ENCODE measurements at places on chromosomes 11 and 22. TPM values are rescaled to one million over a fixed set of nuclear protein-coding genes. Genes with fewer than 3 reads are reported as not detected.

DNA sequence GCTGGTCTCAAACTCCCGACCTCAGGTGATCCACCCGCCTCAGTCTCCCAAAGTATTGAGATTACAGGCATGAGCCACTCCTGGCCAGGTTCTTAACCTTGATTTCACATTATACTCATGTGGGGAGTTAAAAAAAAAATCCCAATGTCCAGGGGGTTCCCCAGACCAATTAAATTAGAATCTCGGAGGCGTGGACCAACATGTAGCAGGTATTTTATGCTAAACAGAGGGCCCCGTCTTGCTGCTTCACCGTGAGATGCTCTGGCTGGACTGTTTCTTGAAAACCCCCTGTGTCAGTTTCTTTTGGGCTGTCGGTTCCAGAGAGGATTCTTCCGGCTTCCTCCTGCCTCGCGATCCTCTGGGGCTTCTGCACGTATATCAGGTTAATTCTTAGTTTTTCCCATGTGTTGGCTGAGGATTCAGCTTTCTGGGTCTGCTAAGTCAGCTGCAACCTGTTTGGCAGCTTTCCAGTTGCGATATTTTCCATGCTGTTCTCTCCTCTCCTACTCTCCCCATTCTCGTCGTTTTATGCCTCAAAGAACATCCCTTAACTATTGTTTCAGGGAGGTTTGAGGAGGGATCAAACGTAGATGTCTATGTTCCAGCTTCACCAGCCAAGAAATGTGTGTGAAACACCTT is 50.6 kb upstream of the ACCSL start:
- no peak for DNase-seq

DNA sequence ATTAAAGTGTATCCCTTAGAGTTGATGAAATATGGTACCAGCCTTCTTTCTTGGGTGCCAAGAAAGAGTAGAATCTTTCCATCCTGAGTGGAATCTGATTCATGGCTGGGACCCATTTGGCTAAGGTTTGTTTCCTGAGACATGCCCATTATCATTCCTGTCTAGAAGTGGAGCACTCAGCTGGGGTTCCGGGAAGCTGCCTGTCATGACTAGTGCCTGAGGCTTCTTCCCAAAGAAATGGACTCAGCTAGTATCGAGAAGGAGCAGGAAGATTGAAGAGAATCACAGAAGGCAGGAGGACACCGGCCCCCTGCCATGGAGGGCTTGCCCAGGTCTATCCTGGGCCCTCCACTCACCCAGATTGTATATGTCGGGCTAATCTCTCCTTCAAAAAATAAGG is 57.6 kb downstream of the KREMEN1 start:
- no peak for DNase-seq

- no peak for DNase-seq
Observed at GRCh38 chr11:26522912-26523610, 49.0 kb downstream of the MUC15 start.

DNA sequence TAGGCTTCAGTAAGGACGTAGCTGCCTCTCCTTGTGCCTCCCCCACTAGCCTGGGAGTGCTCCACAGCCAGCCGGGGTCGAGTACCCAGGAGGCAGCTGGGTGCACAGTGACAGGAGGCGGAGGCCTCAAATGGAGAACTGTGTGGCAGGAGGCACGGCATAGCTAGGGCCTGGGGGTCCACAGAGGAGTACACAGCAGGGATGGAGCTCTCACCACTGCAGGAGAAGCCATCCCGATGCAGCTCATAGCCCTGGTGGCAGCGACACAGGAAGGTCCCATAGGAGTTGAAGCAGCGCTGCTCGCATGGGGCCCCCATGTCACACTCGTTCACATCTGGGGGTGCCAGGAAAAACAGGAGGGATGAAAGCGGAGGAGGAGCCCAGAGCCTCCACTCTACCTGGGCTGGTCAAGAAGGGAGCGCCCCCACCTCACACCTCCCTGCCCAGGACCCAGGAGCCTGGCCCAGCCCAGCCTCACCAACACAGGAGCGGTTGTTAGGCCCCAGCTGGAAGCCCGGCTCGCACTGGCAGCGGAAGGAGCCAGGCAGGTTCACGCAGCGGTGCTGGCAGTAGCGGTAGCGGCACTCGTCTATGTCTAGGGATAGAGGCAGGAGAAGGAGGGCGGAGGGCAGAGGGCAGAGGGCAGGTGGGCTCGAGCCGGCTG is 2.8 kb downstream of the EFEMP2 start:
- DNase-seq, result no peak

GRCh38 chr22:24133187-24133965 is 47.9 kb upstream of the SUSD2 start:
- no peak for DNase-seq

- no peak for DNase-seq
Observed at GRCh38 chr11:70402685-70403084, 4.4 kb downstream of the CTTN start.

DNA sequence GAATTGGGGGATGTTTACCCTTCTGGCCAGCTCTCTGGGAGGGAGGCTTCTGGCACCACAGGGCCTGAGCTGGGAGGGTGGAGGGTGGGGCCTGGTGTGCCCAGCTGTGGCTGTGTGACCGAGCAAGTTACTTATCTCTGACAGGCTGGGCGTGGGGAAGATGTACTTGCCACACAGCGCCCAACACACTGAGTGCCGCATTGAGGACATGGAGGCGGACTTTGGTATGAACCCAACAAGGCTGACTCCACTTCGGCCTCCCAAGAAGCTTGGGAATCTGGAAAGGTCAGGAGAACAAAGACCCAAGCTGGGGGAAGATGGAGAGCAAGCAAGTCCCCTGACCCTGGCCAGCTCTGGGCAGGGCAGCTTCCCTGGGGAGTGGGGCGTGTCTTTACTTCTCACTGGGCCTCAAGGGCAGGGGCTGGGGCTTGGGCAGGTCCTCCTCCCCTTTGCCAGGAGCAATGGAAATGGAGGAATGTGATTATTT is 2.4 kb upstream of the MGAT3 start:
- peak; percentile 82 for DNase-seq

- DNase-seq, result no peak
Observed at GRCh38 chr11:29781268-29781667, 235.6 kb downstream of the KCNA4 start.

DNA sequence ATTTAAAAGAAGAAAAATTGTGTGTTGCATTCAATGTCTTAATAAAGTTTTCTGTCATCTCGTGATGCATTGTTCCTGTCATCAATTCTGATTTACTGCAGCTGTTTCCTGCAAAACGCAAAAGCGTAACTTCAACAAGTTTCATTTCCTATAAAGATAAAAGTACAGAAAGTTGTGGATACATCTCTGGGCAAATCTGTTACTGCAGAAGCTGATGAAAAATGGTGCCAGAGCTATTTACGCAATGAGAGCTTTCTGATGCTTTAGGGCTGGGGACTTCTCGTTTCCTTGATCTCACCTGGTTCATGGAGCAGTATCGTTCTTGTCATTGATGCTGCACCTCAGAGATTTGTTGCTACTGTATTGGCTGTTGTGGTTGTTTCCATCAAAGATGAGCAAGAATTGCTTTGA is 15.5 kb upstream of the MS4A12 start:
- DNase-seq, result no peak

DNA sequence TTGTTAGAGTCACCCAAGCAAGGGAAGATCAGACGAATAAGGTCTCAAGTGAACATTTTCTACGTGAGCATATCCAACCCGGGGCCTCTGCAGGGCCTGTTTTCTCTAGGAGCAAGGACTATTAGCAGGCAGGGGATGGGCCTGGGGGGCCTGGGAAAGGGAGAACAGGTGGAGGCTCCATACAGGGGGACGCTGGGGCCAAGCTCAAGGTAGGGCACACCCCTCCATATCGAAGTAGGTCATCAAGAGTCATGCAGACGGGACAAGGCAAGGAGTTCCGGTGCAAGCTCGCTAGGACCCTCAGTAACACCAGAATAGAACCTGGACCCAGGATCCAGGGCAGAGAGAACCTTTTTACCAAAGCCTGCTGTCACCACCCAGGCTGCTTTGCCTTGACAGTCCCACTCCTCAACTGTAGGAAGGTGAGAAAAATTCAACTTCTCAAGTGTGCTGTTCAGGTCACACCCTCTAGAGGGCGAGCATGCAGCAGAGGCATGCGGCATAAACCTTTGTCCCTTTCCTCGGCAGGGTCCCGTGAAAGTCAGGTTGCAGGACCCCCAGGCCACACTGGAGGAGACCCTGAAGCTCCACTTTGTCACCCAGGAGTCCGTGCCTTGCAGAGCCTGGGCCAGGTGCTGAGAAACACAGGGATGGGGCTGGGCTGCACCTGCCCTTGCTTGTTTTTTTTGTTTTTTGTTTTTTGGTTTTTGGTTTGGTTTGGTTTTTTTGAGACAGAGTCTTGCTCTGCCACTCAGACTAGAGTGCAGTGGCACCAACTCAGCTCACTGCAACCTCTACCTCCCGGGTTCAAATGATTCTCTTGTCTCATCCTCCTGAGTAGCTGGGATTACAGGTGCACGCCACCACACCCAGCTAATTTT is 8.6 kb upstream of the APOBEC3B start:
- DNase-seq, result peak; percentile 51

DNA sequence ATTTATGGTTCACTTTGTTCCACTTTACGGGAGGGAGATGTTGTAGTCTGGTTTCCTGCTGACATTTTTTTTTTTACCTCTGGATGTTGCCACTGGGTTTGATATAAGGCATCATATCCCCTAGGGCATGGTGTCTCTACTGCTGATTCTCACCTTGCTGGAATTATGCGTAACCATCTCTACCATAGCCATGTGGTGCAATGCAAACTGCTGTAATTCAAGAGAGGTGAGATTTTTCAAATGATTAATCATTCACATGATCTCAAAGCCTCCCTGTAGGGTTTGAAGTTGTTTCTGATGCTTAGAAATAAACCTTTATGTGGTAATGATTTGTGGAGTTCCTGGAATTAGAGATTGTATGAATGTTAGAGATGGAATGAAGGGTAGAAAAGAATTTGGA is 13.0 kb downstream of the MS4A3 start:
- no peak for DNase-seq

DNA sequence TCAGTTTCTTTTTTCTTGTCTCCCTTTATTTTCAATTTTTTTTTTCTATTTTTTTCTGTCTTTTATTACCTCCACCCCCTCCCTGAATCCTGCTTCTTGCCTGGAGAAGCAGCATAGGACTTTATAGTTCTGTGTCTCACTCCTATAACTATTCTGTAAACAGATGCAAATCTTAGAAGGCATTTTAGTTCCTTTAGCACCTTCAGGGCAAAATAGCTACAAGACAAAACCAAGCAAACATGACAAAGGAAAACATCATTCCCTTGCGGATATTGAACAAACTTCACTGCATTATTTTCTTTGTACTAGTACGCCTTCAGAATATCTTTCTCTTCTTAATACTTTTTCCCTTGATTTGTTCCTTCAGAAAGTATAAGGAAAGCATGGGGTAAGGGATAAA is 446.2 kb upstream of the CHORDC1 start:
- no peak for DNase-seq

- peak; percentile 90 for DNase-seq
Observed at GRCh38 chr11:123590296-123590912, 64.0 kb downstream of the SCN3B start.

GRCh38 chr11:125093502-125093901 is 17.9 kb downstream of the TMEM218 start:
- DNase-seq, result no peak

GRCh38 chr22:46087816-46088277 is 62.5 kb upstream of the PPARA start:
- peak; percentile 85 for DNase-seq

- no peak for DNase-seq
Observed at GRCh38 chr11:61683961-61684869, 4.0 kb downstream of the DAGLA start.

The CYB5R2 gene
- total RNA-seq, result 8.1 TPM

The UBE2L6 gene
- total RNA-seq, result 71.9 TPM

The SGSM1 gene
- 6.8 TPM for total RNA-seq

The ABCG4 gene
- total RNA-seq, result 0.17 TPM

The DDI1 gene
- not detected for total RNA-seq

The CATSPER1 gene
- 0.92 TPM for total RNA-seq

The TIMM8B gene
- total RNA-seq, result 47.9 TPM

The OR56A5 gene
- not detected for total RNA-seq

Measured in mucosa of gallbladder (tissue), 1 donor.